ENCODE measurements at places on chromosomes 12 and 14.
A peak's percentile ranks its signal among the peaks of the same experiment; 100 is the strongest.

DNA sequence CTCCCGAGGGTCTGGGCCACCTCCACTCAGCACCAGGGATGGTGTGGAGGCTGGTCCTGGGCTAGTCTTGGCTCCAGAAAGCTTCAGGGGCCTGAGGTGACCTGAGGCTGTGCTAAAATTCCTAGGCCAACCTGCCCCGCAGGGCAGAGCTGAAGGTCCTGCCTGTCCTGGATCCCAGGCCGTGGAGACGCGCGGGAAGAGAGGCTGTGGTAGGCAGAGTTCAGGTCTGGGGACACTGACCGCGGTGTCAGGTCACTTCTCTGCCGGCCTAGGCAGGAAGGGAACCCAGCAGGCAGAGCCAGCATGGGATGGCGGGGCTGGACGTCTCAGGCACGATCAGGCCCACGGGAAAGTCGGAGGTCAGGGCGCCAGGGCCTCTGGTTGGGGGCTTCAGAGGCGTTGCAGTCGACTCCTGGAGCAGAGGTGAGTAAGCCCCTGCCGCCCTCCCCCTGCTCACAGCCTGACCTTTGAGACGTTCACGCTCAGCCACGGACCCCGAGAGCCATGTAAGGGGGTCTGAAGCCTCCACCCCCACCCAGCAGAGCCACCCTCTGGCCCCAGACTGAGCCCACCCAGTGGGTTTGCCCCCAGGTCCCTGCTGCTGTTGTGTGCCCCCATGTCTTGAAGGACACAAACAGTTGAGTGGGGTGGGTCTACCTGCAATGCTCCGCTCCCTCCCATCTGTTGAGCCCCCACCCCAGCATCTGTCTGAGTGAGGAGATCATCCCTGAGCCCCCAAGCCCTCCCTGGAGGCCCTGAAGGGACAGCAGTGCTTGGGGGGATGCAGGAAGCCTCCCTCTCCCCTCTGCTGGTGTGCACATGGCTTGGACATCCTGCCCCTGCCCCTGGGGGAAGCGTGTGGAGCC lies 142.7 kb downstream of the KIF26A start:
- no peak for DNase-seq

GRCh38 chr14:60590991-60591414 lies 58.3 kb downstream of the SIX1 start:
- no peak for DNase-seq

- DNase-seq: no peak
These were observed 414.6 kb upstream of the PDE3A start for GRCh38 chr12:19953734-19954133.

DNA sequence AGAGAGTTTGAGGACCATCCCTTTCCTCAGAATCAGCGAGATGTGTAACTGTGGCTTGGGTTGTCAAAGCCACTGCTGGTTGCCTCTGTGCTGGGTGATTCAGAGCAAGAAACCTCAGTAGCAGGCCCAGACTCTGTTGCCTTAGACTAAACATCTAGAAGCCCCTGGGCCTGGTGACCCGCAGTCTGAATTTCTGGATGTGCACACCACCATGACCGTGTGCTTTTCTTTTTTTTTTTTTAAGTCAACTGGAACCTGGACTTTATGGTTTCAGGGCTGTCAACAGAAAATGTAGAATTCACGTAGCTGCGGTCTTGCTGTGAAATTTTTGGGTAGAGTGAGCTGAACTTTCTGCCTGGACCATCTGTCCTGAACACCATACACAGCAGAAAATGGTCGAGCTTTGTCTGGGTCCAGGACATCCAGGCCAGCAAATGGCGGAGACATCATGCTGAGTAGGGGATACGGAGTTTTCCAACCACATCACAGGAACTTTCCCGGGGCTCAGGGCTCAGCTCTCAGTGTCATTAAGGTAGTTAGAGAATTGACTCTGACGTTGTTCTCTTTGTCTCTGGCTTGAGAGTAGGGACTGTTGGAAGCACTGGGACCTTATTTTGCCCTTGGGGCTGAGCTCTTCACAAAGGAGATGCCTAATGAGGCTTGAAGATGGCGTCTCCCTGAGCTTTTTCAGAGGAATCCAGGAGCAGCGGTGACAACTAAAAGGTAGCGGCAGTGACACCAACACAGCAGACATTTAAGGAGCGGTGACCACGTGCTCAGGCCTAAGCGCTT lies 23.0 kb upstream of the BATF start:
- DNase-seq: no peak

DNA sequence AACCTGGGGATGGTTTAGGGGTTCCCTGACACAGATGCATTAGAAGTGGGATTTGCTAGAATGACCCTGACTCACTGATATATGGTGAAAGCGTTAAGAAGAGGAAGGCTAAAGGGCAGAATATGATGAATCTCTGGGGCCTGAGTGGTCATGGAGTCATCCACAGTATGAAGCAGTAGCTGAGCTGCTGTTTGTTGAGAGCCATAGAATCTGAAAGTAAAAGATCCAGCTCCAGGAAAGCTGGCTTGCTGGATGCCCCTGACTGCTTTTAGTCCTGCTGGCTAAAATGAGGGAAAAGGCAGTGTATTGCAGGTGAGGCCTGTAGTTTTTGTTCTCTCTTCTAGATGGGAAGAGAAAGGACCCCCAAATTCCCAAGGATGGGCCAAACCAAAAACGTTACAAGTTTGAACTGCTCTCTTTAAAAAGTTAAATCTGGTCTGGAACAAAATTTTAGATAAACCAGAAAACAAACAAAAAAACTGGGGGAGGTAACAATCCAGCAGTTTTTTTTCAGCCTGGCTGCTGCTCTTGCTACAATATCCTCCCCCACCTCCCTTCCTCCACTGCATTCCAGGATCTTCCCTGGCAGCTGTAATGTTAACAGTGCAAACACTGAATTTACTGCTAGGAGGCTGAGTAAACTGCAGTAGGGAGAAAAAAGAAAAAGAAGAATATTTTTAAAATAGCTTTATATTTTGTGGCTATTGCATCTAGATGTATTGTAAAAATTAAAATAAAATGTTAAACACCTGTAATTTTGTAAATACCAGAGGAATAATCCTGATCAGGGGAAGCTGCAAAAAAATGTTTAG lies 16.5 kb downstream of the SEL1L start:
- no peak for DNase-seq

DNA sequence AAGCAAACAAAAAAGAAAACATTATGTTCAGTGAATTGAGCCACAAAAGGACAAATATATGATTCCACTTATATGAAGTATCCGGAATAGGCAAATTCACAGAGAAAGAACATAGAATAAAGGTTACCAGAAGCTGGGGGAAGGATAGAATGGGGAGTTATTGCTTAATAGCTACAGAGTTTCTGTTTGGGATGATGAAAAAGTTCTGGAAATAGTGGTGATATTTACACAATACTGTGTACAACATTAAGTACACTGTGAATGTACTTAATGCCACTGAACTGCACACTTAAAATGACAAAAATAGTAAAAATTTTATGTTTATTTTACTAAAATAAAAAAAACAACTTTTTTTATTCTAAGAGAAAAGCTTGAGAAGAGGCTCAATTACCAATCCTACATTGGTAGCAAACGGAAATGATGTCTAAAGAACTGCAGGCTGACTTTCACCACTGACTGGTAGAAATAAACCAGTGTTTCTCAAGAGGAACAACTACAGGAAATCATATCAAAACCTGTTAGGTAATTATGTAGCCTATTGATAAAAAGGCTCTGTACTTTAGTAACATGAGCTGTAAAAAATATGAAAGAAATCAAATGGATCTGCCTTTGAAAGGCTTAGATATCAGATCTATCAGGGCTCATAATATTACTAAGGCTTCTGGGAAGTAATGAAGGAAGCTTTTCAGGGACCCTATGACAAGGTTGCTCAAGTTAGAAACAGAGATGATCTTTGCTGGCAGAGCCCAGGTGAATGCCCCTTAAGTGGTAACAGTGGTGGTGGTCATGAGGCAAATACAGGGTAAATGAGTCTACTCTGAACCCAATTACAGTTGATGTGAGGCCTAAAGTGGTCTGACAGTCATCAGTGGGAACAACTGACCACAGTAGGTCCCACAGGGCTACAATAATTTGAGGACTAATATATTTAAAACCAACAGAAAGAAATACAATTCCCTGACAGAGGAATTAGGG lies 41.3 kb downstream of the BAZ1A start:
- no peak for DNase-seq

- no peak for DNase-seq
These were observed 309.9 kb downstream of the ADGRD1 start for GRCh38 chr12:131263626-131264025.

GRCh38 chr14:98120831-98121464 lies 1151.0 kb downstream of the BCL11B start:
- no peak for DNase-seq

DNA sequence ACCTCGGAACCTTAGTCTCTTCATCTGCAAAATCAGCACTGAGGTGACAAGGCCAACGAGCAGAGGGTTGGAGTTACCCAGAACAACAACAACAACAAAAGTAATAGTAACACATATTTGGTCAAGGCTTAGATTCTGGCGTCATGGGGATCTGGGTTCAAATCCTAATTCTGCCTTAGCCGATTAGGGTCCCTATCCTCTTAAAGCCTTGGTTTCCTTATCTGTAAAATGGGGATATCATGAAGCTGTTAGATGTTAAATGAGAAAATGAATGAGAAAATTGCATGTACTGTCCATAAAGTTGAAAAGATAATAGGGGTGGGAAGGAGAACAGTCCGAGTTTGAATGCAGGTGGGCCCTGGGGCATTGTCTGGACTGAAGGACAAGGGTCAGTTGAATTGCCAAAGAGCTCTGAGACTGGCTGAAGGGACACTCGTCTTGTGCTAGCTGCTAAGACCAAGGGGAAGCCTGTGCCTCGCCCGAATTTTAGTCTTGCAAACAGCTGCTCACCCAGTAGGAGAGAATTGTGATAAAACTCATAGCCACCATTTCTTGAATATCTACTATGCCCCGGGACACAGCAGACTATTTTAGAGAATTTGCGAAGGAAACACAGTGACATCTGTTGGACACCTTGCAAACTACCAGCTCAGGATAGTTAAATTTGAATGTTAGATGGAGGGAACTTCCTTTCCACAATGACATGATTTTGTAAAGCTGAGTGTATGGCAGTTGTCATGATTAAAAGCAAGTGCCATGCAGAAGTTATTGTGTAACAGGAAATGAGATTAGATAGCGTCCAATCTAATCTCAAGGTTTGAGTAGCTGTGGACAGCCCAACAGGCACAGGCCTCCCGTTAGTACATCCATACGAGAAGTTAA lies 6.8 kb upstream of the HNF1A start:
- DNase-seq: peak; percentile 27

Measured in PC-9 (cell line).